ENCODE measurements at places on chromosomes 4 and X.

DNA sequence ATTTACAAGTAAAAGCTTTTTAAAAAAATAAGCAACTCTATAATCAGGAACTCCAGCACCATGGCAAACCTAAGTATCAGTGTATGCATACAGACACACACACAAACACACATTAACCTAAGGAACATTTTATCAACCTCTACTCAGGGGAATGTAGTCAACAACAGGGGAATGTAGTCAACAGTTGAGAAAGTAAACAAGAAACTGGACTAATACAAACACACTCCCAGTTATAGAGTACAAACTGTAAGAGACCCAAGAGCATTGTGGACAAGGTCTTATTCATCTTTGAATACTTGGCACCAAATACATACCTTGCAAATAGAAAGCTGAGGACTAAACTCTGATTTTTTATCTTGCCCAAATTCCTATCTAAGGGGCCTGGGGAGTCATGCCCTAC, 36.2 kb downstream of the PAPSS1 start:
- no peak for DNase-seq

DNA sequence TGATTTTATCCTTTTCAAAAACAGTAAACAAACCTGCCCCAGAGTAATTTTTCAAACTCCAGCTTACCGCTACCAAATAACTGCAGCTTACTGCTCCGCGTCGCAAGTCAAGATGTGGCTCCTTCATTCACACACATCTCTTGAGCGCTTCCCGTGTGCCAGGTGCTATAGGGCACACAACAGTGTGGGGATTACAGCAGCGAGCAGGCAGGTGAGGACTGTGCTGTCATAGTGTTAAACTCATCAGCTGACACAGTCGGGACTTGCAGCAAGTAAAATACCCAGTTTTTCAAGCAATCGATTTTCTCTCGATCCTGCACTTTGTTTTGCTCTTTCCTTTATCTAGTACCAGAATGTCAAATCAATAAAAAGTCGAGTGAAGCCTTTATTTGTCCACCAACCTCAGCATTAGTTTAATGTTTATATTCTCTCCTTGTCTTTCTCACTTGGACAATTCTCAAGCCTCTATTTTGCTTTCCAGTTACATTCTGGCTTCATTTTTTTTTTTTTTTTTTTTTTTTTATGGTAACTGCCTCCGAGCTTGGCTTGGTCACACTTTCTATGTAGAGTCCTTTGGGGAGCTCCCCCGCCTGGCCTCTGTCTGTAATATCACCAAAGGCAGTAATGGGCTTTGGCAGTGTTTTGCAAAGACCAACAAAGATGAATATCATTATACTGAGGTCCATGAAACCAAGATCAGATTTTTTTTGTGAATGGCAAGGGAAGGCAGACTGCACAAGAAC, 8.3 kb upstream of the ASB5 start:
- DNase-seq, result no peak

GRCh38 chr4:107780665-107781064, 44.1 kb upstream of the SGMS2 start:
- no peak for DNase-seq

GRCh38 chr4:32219306-32220075, 1499.3 kb downstream of the PCDH7 start:
- no peak for DNase-seq

- no peak for DNase-seq
Measured at GRCh38 chr4:111136438-111136837, 513.6 kb upstream of the PITX2 start.

- DNase-seq, result no peak
Measured at GRCh38 chrX:47080915-47081236, 2.6 kb downstream of the RGN start.

GRCh38 chr4:102139932-102140331, 205.3 kb downstream of the SLC39A8 start:
- DNase-seq, result no peak

GRCh38 chr4:103478734-103479133, 241.1 kb downstream of the TACR3 start:
- DNase-seq, result no peak

DNA sequence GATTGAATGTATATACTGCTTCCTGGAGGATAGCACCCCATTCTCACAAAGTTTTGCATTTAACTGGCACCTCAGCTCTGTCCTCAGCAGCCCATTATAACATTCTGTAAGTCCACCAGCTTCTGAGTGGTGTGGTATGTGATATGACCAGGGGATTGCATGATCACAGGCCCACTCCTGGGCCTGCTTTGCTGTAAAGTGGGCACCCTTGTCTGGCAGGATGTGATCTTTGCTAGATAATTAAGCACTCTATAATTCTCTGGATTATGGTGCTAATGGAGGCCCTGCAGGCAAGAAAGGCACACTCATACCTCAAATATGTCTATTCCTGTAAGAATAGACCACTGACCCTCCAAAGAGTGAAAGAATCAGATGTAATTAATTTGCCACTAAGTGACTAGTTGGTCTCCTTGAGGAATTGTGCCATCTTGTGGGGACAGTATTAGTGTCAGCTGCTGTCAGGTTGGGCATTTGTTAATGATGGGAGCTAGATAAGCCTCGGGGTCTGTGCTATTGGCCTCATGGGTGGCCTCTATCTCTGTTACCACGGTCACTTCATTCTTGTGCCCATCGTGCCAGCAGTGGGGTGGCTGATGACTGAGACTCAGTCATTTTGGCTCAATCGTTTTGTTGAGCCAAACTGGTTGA, 2.2 kb upstream of the CFI start:
- DNase-seq, result peak; percentile 60

DNA sequence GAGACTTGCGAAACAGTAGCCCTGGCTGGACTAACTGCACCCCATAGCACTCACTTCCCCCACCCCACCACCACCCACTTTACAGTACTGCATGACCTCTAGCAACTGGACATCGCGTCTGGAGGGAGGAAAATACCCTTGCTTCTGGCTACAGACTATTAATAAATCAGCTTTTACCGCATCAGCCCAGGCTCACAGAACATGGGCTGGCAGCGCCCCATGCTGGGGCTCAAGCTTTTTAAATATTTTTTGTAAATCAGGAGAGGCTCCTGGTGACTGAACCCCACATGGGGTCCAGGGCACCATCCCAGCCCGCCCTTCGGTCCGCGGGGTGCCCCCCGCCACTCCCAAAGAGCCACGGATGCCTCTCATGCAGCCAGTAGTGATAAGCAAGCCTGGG, 2.7 kb downstream of the HS6ST2 start:
- DNase-seq, result no peak

- DNase-seq, result no peak
Measured at GRCh38 chrX:3518870-3519269, 172.4 kb upstream of the MXRA5 start.

- DNase-seq, result no peak
Measured at GRCh38 chr4:19497705-19498104, 754.0 kb upstream of the SLIT2 start.

DNA sequence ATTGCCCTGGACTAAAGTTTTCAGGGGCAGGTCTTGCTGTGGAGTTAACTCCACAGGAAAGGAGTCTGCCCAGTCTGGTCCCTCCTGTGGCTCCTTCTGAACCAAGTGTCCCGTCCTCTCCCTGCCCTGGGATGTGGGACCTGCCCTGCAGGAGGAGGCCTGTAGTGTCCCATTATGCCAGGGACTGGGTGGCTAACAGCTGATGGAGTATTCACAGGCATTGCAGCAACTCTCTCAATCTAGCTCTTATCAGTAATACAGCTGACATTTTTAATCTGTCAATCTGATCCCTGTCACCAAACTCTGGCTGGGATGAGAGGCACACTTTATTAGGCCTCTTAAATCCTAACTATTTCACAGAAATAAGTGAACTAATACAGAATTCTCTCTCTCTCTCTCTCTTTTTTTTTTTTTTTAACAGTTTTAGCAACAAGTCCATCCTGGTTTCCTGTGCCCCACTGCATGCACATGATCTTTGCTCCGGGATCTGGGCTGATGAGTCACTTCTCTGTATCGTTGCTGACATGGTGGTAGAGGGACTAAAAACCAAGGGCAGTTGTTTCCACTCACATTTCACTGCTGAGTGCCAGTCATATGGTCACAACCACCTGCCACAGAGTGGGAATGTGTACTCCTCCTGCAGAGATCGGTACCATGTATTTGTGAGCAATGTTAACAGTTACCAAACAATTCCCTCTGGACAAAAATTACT, 39.1 kb downstream of the HAND2 start:
- DNase-seq, result peak; percentile 89

GRCh38 chr4:189837471-189837870, 103.2 kb upstream of the FRG1 start:
- DNase-seq, result no peak

Data from retinal pigment epithelial cell (primary cell).